ENCODE measurements at places on chromosomes 5 and 9. TPM values are rescaled to one million over a fixed set of nuclear protein-coding genes. Genes with fewer than 3 reads are reported as not detected.
A peak's percentile ranks its signal among the peaks of the same experiment; 100 is the strongest.

DNA sequence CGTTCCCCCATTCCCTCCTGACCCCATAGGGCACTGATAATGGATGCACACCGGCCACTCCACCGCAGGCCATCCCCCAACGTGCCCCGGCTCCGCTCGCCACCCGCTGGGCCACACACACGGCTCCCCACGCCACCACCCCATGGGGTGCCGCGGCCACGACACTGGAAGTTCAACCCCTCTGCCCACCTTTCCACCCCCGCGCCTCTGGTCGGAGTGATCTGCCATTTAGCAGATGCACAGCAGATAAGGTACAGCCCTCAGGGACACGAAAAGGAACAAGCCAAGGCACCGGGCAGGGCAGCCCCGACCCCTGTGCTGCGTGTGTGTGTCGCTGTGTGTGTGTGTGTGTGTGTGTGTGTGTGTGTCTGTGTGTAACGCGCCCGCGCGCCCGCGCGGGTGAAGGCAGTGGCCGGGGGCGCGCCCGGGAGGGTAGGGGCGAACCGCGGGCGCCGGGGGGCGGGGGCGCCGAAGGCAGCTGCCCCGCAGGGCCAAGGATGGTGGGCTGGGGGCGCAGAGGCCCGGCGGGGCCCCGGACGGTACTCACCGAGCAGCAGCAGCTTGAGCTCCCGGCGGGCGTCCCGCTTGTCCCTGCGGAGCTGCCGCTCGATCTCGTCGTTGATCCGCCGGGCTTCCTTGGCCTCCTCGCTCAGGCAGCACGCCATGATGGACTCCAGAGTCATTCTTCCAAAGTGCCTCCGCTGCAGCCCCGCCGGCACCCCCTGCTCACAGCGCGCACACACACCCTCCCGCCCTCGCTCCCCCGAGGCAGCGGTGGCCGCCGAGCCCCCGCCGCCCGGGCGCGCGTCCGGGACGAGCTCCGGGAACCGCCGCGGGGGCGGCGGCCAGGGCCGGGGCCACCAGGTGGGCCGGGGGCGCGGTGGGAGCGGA lies 813 bp downstream of the GNAQ start:
- peak; percentile 69 for DNase-seq

- no peak for DNase-seq
These were observed 223.0 kb downstream of the GABBR2 start for GRCh38 chr9:98485706-98486105.

GRCh38 chr9:86943201-86944113 lies 3.8 kb downstream of the GAS1 start:
- peak; percentile 65 for DNase-seq

DNA sequence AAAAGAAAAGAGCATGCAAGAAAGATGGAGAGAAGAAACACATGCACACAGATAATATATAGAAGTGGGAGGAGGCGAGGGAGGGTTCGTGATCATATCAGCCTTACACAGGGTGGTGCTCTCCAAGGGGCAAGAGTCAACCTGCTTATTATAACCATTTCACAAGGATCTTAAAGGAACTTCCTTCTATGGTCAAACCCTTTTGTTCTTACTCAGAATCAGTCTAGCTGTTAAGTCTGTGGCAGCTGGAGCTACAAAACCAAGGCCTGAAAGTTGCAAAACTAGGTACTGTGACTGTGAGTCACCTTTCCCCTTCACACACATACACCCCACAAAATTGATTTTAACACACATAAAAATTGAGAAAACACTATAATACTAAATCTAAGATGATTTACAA lies 18.5 kb upstream of the ERMP1 start:
- no peak for DNase-seq

DNA sequence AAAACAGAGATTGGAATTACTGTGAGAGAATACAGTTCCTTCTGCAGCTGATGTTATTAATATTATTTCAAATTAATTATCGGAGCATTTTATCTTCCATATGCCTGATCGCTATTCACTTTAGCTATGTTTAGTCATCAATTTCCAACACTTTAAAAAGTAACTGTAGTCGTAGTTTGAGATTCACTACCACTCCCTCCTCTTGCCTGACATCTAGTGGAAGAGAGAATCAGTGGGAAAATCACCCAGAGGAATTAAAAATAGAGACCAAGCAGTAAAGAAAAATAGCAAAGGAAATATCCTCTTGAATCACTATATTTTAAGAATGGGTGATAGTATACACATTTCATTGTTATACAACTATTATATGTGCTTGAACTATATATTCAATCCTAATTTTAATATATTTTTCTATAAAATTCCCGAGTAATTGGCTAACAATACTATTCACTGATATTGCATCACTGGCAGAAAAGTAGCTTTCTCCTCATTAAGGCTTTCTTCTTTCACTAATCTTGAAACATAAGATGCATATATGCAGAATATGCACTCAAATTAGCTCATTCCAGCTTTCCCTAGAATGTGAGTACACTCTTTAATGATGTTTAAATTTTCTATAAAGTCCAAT lies 708.7 kb downstream of the CDH9 start:
- no peak for DNase-seq

- no peak for DNase-seq
These were observed 26.6 kb downstream of the RUSC2 start for GRCh38 chr9:35516479-35516878.

- no peak for DNase-seq
These were observed 1.5 kb downstream of the LTC4S start for GRCh38 chr5:179795049-179795862.

DNA sequence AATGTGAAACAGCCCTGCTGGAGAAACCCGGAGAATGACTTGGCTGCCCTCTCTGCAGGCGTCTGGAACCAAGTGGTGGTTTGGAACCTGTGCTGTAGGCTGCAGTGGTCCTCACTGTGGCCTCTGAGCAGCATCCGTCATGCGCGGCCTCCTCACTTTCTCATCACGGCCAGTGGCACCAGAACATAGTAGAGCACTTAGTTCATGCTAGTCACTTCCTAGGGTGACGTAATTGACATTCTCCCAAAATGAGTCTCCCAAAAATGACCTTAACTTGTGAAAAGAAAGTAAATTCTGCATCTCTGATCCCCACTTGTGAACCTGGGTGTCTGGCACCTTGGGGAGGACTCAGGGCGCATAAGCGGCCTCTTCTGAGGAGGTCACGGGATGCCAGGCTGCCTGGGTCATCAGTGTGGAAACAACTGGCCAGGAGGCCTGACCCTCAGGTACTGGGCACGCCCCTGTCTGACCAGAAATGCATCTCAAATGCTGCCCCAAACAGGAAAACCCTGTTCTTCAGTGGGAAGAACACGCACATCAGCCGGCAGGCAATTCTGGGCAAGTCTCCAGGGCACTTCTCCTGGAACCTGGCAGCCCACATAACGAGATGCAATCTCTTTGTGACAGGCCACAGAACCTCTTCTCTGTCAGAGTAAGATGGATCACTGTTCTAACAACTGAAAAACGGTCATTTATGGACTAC lies 36.6 kb upstream of the SPTLC1 start:
- DNase-seq: no peak

GRCh38 chr9:33719581-33720374 lies 75.6 kb upstream of the PRSS3 start:
- DNase-seq: no peak

DNA sequence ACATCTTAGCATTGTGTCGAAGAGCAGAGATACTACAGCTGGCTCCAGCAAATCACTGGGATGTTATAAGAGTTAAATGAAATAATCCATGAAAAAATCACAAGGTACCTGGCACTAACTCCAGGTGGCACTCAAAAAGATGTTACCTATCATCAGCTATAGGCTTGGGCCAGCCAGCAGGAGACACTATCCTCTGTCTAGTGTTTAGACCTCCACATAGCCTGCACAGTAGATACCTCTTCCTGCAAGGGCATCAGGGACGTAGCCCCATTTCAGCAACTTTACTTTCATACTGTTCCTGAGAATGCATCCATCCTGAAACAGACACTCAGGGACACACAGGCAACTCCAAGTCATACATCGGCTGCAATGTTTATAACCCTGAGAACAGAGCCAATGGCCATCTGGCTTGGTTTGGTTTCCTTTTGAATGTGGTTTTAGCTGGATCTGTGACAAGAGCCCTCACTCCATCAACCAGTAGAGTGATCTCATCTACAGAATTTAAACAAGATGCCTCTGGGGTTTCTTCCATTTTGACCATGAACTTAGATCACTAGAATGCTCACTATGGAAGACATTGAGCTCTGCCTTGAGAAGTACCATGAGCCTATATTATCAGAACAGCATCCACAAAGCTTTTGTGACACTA lies 69.9 kb downstream of the TLE1 start:
- no peak for DNase-seq

GRCh38 chr9:76585487-76586389 lies 126.8 kb downstream of the GCNT1 start:
- no peak for DNase-seq

The FOXD4L6 gene
- not detected for polyA plus RNA-seq

The ZBTB34 gene
- 11.0 TPM for polyA plus RNA-seq

The SMIM32 gene
- not detected for polyA plus RNA-seq

DNA sequence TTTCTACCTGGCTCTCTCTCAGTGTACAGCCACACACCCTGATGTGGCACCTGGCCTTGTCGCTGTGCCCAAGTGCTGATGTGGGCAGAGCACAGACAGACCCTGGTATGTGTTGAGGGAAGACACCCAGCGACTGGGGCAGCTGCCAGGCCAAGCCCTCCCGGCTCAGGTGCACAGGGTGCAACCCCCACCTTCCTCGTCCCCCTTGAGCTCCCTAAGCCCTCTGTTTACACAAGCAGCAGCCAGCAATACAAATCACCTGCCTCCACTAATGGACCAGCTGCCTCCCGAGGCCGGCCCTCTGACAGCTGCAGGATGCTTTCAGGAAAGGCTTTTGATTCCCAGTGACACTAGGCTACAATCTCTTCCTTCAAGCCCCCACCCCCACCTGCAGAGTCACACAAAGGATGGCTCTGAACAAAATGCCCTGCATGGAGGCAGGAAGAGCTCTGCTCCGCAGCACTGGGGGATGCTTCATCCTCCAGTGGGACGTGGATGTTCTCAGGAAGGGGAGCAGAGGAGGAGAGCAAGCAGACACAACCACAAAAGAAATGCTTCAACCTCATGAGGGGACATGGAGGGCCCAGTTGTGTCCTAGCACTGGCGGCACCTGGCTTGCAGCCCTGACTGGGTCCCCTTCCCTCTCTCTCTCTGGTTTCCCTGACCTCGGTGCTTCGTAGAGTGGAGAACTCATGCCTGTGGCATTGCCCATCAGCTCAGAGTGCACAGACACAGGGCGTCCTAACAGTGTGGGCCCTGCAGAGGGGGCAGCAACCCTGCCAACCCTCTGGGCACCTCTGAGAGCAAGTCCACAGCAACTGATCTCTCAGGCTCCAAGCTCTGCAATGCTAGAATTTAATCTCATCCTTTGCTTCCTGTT lies 140.8 kb downstream of the BARX1 start:
- DNase-seq: no peak

The BTNL3 gene
- not detected for polyA plus RNA-seq

- no peak for DNase-seq
These were observed 7.8 kb upstream of the NDUFB6 start for GRCh38 chr9:32580631-32581300.

DNA sequence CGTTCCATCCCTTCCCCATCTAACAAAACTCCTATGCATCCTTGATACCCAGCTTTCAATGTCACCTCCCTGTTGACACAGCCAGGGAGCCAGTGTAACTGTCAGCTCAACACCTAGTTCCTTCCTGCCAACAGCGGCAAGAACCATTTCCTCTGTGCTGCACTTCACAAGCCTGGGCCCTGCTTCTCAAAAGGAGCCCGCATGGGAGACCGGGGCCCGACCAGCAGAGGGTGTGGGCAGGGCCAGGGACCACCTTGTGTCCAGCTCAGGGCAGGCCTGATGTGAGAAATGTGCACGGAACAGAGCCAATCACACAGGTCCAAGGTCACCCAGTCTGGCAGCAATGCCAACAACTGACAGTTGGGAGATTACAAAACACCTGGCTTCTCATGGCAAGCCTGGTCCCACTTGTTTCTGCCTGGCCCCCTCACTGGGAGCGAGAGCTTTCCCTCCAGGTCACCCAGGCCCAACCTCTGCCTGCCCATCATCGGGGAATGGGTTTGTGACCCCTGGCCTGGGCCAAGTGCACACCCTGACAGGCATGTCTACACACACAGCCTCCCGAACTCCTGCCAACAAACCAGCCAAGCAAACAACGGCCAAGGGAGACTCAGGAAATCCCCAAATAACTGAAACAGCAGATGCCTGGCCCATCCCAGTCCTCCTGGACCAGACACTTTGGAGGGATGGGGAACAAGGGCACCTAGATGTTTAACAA lies 3.1 kb downstream of the RNF44 start:
- no peak for DNase-seq

- no peak for DNase-seq
These were observed 12.2 kb upstream of the TEX48 start for GRCh38 chr9:114694146-114694545.

DNA sequence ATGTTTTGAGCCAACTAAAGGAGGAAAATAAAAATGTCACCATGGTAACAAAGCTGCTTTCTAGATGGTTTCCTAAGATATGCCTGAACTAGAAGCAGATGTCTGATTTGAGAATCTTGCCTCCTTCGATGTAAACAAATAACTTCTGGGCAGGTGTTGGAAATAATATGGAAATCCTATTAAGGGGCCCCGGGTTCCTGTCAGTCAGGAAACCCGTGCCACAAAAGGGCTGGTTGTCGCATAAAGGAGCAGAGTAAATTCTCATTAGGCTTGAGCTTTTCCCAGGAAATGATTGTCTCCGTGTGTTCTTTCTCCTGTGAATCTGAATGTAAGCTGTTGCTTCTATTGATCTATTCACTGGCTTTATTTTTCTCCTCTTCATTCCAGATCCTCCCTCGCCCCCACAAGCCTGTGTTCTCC lies 90.8 kb downstream of the TLE4 start:
- DNase-seq: peak; percentile 42

- DNase-seq: no peak
These were observed 68.2 kb downstream of the EBF1 start for GRCh38 chr5:159031513-159031912.

DNA sequence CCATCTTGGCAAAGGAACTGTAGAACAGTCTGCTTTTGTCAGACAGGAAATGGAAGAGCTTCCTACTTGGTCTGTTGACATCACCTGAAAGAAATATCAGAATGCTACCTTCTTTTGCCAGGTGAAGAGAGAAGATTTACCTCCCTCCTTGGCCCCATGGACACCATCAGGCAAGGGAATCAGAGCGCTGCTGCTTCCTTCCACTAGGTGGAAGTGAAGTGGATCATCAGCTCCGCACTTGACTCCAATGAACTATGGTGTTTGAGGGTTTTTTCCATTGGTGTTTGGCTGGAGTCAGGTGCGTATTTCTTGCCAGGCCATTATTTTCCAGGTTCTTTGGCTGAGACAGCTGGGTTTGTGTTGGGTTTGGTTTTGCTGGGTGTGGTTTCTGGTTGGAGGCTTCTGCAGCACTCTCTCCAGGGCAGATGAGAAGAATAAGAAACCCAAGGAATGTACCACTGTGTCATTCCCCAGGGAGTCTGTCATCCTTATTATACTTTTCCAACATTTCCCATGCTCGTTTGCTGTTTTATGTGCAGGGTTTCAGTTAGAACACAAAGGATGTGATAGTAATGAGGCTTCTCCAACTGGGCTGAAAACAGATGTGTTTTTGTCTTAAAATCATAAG lies 12.4 kb downstream of the SPATA31E1 start:
- no peak for DNase-seq

GRCh38 chr5:147565524-147565923 lies 55.7 kb upstream of the DPYSL3 start:
- DNase-seq: no peak

- DNase-seq: no peak
These were observed 328.2 kb downstream of the SLIT3 start for GRCh38 chr5:168972731-168973130.

Data from hindlimb muscle (tissue), 1 donor.